ENCODE measurements at places on chromosomes 5 and 9.

DNA sequence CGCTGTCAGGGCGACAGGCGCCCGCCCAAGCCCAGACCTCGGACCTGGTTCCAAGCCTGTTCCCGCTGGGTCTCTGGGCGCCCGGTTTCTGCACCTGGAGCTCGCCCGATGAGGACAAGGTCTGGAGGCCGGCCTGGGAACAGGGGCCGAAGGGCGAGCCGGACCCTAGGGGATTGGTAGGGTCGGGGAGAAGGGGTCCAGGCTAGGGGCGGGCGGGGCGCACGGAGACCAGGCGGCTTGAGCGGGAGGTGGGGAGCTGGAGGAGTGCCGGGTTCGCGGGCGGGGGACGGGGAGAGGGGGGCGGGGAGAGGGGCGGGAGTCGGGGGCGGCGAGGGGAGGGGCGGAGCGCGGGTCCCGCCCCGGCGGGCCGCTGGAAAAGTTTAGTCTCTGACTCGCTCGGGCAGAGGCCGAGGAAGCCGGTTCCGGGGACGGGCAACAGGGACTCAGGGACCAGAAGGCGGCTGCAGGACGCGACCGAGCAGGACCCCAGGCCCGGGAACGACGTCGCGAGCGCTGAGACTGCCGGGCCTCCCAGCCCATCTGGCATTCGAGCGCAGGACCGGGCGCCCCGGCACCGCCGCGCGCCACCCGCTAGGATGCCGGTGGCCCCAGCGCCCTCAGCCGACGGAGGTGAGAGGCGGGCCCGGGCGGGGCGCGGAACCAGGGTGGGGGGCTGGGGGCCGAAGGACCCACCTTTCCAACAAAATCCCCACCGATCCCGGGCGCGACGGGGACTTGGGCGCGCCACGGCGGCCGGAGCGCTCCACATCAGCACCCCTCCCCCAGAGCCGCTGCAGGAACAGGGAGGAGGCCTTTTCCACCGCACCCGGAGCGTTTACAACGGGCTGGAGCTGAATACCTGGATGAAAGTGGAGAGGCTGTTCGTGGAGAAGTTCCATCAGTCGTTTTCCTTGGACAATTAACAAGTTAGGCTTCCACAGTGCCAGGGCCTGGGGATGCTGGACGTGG lies at the start of gene S1PR3:
Gene S1PR3, plus strand, starts transcription at position 403 of the 969 bp plus-strand sequence. CDS start 9,733 bp downstream, outside the sequence.
- no peak for DNase-seq

- DNase-seq, result no peak
Measured at GRCh38 chr5:2006971-2007291, 124.2 kb upstream of the IRX4 start.

- no peak for DNase-seq
Measured at GRCh38 chr9:99868845-99869244, 37.6 kb upstream of the STX17 start.

- DNase-seq, result no peak
Measured at GRCh38 chr5:94281236-94281801, 337.1 kb downstream of the KIAA0825 start.

- DNase-seq, result no peak
Measured at GRCh38 chr5:31556461-31556860, 24.4 kb downstream of the C5orf22 start.

DNA sequence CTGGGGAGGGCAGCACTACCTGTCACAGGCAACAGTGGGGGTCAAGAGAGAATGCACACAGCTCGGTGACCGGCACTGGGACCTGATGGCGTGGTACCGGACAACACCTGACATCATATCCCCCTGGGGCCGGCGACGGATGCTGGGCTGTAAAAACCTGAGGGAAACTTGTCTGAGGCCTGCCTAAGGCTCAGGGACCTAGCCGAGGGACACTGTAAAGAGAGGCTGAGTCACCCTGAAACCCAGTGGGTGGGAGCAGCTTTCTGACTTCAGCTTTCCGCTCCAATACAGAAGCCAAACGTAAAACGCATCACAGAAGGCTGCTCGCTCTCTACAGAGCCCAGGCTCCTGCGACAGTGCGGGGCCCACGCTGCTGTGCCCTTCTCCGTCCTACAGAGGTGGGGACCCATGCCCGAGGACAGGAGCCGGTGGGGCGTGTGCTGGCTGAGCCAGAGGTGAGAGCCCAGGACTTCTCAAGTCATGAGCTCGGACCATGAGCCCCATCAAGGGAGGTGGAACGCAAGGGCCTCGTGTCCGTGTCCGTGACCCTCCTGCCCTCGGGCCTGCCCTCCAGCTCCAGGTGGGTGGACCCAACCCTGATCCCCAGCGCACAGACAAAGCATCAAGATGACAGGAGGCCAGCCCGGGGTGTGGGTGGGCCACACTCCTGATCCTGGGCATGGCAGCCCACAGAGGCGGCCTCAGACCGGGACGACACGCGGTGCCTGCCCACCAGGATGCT lies 5.3 kb downstream of the RALGDS start:
- DNase-seq, result no peak

DNA sequence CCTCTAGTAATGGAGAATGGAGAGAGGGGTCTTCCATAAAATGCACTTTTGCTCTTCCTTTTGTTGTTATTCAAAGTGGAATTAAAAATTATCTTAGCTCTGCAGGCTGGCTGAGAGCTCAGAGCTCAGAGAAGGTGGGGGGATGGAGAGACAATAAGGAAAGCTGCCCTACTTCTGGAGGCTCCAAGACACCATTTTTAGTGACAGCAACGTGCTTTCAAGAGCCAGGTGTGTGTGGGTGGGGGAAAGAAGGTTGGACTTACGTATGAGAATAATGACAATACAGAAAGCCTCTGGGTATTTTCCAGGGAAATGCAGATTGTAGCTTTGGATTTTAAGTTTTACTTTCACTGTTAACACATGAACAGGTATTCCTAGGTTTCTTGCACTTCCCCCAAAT lies 173.9 kb downstream of the TRPM3 start:
- DNase-seq, result no peak

DNA sequence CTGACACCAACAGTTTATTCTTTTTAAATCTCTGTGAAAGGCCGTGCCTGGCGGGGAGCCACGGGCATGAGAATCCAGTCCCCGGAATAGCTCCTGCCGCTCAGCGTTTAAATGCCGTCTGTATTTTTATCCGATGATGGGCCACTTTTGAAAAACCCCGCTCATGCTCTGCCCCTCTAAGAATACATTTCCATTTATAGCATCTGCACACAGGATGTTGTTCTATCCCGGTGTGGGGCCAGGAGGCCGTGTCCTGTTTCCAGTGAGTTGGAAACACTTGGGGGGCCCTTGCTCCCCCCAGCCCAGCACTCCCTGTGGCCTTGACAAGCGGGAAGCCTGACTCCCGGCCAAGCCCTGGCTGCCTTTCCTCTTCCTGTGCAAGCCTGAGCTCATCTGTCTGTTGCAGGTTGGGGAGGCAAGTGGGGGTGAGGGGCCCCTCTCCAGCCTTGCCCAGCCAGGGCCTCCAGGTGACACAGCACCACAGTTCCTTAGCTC lies 39.0 kb downstream of the ERGIC1 start:
- no peak for DNase-seq

DNA sequence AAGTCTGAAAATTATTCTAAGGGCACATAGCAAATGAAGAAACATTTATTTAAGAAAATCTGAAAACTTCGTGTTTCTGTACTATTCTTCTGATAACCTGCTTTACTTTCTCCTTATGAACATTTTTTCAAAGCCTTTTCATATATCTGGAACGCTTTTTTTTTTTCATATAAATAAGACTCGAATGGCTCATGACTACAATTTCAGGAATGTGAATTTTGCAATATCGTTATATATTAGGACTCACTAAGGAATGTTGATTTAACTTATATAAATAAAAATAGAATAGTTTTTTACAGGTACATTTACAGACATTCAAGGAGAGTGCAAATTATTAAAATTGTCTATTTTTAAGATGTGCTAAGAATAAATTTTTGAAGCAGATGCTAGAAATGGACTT lies 42.9 kb downstream of the GPBP1 start:
- DNase-seq, result no peak

DNA sequence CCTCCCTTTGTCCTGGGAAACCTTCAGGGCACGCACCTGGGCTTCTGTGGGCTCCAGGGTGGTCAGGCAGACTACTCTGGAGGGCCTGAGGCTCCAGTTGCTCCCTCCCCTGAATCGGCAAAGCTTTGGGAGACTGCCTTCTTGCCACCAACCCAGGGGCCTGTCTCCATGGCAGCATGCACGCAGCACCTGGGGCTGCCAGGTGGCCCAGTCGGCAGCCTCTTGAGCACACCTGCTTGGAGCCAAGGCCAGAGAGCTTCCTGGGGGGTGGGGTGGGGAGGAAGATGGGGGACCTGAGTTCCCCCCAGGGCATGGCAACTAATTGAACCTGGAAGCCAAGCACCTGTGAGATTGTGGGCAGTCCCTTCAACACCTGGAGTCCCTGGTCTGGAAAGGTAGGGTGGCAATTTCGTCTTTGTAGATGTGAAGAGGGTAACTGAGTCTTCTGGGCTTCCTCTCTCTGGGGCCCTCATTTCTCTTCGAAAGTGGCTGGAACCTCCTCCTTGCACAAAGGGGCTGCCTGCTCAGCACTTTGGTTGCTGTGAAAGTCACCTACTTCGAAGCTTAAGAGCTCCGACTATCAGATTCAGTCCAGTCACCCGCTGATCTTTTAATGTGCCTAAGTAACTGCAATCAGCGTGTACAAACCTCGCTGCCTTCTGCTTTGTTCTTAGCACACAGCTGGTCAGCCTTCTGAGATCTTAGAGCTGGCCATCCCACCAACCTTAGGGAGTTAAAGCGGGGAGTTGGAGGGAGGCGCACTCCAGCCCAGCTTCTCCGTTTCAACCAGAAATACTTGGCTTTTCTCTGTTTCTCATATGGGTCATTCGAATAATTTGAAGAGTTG lies 4.0 kb downstream of the RNF183 start:
- DNase-seq, result no peak

- no peak for DNase-seq
Measured at GRCh38 chr5:5978501-5979376, 399.6 kb downstream of the MED10 start.

GRCh38 chr5:32087086-32088082 lies 86.7 kb downstream of the GOLPH3 start:
- no peak for DNase-seq

DNA sequence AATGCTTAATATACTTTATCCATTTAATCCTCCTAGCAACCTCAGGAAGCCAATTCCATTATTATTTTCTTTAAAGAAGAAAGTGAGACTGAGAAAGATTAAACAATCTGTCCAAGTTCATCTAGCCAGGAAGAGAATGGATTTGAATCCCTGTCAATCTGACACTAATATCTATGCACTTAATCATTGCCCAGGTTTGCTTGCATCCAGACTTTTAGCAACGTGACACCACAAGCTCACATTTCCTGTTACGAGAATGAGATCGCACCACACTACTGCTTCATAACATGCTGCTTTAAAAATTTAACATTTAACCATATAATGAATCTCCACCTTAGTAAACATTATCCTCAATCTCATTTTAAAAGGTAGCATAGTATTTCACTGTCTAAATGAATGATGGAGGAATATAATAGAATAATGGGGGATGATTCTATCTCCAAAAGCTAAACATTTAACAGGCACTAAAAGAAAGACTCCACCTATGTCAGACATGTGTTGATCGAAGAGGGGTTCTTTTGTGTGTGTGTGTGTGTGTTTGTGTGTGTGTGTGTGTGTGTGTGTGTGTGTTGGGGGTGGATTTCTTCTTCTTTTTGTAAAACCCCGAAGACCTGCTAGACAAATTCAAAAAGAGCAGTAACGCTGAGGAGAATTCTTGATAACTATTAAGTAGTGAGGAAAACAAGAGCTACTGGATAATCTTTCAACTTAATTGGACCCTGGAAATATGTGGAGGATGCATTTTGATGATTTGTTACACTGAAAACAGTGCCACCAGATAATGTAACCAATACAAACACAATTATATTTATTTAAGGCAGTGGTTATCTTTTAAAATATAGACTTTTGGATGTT lies 138.7 kb upstream of the NR3C1 start:
- no peak for DNase-seq

- DNase-seq, result no peak
Measured at GRCh38 chr5:157050050-157050449, 8.9 kb downstream of the HAVCR1 start.

- DNase-seq, result no peak
Measured at GRCh38 chr9:84955155-84955554, 285.6 kb downstream of the NTRK2 start.

DNA sequence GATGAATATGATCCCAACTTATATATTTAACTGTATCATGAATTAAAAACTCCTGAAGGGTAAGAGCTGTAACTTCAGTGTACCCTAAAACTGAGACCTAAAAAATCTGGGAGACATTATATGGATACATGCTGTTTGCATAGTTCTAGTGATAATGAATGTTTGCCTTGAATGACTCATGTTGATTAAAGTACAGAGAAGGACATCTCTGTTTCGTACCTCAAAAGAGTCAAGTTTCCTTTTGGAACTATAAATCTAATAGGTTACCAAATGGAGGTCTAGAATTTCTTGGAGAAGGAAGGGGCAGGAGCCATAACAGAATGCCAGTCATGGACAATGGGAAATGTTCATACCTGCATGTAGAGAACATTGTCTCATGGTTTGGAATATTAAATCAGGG lies 168.1 kb downstream of the SNCAIP start:
- no peak for DNase-seq

- DNase-seq, result no peak
Measured at GRCh38 chr9:752681-753200, 88.8 kb upstream of the DMRT1 start.

DNA sequence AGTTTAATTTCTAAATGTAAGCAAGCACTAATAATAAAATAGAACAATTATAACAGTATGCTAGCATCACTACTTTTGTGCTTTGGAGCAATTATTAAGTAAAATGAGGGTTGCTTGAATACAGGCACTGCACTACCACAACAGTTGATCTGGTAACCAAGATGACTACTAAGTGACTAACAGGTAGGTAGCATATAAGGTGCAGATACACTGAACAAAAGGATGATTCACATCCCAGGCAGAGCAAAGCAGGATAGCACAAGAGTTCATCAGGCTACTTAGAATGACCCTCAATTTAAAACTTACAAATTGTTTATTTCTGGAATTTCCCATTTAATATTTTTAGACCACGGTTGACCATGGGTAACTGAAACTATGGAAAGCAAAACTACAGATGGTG lies 48.0 kb upstream of the RGS7BP start:
- DNase-seq, result no peak

GRCh38 chr9:4055032-4055431 lies 244.8 kb downstream of the GLIS3 start:
- DNase-seq, result no peak
